Activated T-helper 1 cell treated with anti-CD3 and anti-CD28 coated beads, Interleukin-2, amount 50 U/mL, for 16 hours (primary cell): ENCODE measurements at places on chromosomes 1 and 21.

DNA sequence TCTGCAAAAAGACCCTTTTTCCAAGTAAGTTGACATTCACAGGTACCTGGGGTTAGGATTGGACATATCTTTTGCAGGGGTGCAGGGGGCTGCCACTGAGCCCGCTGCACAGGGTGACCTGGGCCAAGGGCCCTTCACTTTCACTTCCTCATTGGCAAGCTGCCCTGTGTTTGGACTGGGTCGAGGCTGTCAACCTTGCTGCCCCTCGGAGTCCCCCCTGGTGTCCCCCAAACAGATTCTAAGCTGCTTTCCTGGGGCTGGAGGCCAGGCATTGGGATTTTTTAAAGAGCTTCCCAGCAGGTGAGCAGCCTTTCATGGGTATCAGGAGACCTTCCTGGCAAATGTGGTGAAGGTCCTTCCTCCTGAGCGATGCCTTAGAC lies 7.9 kb upstream of the UMODL1 start:
- no peak for DNase-seq

DNA sequence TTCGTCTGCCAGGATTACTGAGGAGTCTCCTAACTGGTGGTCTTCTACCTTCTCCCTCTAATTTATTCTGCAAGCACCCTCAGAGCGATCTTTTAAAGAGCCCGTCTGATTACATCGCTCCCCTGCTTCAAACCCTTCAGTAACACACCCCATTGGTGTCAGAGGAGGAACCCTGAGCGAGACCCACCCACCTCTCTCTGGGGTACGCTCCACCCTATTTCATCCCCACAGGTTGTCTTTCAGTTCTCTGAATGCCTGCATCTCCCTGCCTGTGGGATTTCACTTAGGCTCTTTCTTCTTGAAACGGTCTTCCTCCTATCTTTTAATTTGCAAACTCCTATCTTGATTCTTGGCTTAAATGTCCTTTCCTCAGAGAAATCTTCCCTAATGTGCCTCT lies 39.4 kb downstream of the C1orf21 start:
- no peak for DNase-seq

- DNase-seq, result no peak
Observed at GRCh38 chr1:40075266-40075665, 21.8 kb downstream of the PPT1 start.

DNA sequence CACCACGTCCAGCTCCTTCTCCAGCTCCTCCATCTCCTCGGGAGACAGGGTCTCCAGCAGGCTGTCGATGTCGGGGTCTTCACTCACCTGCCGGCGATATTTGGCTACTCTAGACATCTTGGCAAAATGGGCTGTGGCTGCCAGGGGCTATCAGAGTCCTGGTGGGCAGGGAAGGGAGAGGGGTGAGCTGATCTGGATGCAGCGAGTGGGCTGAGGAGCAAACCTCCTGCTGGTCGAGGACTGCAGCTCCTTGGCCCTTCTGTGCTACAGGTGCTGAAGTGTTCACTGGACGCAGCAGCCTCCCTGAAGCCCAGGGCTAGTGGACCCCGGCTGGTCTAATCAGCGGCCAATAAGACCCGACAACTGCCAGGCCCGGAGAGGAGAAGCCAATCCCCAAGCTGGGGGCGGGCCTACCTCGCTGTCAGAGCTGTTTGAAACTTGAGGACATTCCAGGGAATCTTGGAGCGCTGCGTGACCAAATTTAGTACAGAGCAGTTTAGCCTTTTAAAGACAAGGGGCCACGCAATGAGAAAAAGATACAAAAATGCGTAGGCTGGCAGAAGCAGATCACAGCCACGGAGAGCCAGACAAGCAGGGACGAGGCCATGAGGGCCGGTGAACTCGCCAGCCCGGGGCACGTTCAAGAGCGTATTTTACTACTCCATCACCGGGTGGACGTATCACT lies at the start of gene LMOD1:
TSS of gene LMOD1 (minus strand) at position 325 of the 685 bp plus-strand sequence. CDS start at position 117, 208 bp downstream.
- DNase-seq, result no peak

- DNase-seq, result no peak
Observed at GRCh38 chr1:189656628-189657530, 820.8 kb downstream of the BRINP3 start.

- DNase-seq, result no peak
Observed at GRCh38 chr1:45545019-45545493, 5.6 kb upstream of the AKR1A1 start.

DNA sequence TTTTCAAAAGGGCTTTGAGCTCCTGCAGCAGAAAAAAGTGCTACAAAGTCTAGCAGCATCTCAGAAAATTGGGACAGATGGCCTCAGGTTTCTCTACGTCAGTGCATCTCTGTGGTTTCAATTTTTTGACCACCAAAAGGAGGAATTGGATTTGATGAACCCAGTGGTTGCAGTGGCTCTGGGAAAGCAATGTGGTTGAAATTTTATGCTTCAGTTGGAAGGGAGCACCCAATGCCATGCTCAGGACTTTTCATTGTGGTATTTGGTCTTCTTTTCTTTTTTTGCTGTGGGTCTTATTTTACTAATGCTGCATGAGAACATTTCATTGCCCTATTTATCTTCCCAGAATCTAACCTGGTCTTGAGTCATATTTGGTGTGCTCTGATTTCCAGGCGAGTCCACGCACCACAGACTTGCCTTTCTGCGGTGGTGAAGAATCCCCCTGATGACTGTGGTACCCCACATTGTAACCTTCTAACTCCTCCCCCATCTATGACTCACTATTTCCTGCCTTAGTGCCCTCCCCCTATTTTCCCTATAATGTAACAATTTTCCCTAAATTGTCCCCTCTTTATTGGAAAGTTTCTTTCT lies 56.7 kb downstream of the S1PR1 start:
- no peak for DNase-seq

GRCh38 chr1:61936839-61937238 lies 194.6 kb downstream of the PATJ start:
- DNase-seq, result no peak

GRCh38 chr1:15067148-15067547 lies 86.4 kb upstream of the TMEM51 start:
- no peak for DNase-seq

DNA sequence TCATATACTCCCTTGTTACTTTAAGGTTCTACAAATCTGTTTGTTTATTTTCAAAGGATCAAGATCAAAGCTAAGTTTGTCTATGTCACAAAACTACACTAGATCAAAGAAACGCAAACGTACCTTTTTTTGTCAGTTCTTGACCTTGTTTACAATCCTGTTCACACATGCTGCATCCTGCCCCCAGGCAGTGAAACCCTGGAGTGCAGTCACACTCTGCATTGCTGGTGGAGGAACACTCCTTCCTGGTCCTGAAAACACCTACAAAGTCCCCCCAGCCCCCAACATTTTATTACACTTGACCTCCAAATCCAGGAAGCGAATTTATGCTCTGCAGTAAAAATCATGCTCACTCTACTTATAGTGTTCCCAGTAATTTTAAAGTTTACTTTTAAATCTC lies 2.6 kb downstream of the TNFRSF9 start:
- no peak for DNase-seq

DNA sequence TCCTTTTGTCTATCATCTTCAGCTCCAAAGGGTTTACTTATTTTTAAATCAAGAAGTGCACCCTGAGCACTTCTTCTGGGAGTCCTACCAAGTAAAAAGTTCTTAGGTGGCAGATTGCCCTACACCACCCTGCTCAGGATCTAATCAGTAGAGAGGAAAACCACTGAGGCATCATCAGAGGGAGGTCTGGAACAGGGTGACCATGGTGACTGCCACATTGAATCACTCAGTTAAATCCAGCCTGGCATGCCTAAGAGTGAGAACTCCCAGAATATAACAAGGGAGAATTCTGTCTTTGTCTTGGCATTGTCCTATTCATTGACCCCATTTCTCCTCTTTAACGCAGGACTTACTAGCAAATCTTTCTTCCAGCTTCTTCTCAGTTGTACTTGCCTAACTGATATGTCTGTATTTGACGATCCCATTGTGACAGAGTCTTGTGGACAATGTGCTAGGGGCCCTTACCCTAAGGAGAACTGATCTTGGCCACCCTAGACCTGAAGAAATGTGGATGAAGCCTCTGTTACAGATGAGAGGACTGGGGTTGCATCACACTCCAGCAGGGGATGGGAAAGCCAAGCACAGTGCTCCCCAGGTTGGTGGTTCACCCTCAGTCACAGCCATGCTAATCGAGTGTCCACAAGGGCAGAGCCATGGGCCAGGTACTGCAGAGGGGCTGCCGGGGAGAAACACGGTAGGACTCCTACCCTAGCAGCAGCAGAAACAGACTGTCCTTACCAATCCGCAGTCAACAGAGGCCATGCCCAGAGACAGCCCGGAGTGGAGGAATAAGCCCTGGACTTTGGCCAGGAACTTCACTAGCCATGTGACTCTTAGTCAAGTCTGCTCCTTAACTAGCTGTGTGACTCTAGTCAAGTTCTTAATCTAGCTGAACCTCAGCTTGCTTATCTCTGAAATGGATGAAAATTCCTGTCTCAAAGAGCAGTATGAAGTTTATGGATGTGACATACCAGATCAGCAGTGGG lies 15.4 kb downstream of the PKP1 start:
- no peak for DNase-seq

DNA sequence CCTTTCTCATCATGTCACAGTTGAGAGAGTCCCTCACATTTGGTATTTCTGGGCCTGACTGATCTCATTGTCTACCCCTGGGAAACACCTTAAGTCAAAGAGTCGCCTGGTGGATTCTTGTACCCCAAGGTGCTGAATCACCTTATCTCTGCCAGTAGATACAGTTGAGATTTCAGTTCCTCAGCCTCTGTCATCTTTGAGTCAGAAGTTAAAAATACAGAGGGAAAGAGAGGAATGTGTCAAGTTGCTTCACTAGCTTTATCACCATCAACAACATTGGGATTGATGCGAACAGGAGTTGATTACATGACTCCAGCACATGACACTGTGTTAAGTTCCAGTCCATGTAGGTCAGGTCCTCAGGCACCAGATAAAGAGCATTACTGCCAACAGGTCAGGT lies 513.0 kb downstream of the NUF2 start:
- no peak for DNase-seq

- DNase-seq, result no peak
Observed at GRCh38 chr1:158020886-158021620, 27.6 kb downstream of the KIRREL1 start.

GRCh38 chr1:40954626-40955025 lies 24.9 kb upstream of the CTPS1 start:
- DNase-seq, result no peak

DNA sequence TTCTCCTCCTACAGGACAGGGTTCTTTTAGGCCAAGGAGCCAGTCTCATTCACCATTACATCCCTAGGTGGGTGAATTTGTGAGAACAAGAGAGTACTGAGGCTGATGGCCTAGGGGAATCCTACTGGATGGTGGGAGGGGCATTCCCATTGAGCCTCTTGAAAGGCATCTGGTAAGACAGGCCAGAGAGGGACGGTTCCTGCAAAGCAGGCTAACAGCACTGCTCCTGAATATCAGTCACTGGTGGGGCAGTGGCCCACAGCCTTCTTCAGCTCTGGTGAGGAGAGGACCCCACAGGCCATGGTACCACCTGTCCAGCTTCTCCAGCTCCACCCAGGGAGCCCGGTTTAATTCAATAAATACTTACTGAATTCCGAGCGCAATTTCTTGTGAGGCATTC lies 125.9 kb upstream of the EDN2 start:
- no peak for DNase-seq

DNA sequence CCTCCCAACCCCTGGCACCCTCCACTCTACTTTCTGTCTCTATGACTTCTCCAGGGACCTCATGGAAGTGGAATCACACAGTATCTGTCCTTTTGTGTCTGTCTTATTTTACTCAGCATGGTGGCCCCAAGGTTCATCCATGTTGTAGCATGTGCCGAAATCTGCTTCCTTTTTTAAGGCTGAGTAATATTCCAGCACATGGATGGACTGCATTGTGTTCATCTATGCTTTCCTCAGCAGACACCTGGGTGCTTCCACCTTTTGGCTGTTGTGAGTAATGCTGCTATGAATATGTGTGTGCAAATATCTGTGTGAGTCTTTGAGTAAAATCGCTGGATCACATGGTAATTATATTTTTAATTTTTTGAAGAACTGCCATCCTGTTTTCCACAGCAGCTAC lies 1.6 kb upstream of the PFKL start:
- DNase-seq, result no peak

DNA sequence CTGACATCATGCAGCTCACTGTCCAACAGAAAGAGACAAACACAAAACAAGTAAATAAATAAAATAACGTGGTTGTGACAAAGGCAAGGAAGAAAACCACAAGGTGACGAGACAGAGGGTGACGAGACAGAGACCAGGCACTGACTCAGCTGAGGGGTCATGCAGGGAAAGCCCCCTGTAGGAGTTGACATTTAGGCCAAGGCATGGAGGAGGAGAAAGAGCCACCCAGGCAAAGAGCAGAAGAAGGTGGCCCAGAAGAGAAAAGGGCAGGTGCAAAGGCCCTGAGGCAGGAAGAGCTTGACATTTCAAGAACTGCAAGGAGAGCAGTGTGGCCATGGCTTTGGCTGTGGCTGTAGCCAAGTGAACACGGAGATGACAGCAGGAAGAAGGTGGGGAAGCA lies 65.1 kb upstream of the ID3 start:
- DNase-seq, result no peak

DNA sequence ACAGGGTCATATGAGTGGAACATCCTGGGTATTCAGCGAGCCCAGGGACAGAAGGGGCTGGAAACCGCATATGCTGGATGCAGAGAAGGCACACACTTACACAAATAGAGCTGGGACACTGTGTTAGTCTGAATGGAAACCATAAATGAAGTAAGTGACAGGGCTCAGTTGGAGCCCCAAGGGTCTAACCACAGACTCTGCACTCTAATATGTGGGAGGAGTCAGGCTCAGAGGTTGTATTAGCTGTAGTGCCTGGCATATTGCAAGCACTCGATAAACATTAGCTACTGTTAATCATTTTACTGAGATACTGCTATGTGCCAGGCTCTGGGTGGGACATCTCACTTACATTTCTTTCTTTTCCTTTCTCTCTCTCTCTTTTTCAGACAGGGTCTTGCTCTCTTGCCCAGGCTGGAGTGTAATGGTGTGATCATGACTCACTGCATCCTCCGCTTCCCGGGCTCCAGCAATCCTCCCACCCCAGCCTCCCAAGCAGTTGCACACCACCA lies 6.5 kb upstream of the OLIG1 start:
- DNase-seq, result no peak

DNA sequence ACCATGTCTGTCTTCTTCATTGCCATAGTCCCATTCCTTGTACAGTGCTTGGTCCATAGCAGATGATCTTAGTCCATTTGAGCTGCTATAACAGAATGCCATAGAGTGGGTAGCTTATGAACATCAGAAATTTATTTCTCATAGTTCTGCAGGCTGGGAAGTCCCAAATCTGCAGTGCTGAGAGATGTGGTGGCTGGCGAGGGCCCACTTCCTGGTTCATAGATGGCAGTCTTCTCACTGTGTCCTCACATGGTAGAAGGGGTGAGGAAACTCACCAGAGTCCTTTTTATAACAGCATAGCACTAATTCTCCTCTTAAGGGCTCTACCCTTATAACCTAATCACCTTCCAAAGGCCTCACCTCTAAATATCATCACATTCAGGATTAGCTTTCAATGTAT lies 23.1 kb upstream of the RAP1A start:
- DNase-seq, result no peak

- DNase-seq, result no peak
Observed at GRCh38 chr1:41274752-41275545, 32.8 kb upstream of the SCMH1 start.

GRCh38 chr1:10484521-10484920 lies 9.8 kb downstream of the PEX14 start:
- no peak for DNase-seq
